Tongue (tissue), 3 donors: ENCODE measurements at places on chromosomes 4 and X.
A peak's percentile ranks its signal among the peaks of the same experiment; 100 is the strongest.

GRCh38 chr4:11537846-11538245, 109.2 kb upstream of the HS3ST1 start:
- DNase-seq: no peak

DNA sequence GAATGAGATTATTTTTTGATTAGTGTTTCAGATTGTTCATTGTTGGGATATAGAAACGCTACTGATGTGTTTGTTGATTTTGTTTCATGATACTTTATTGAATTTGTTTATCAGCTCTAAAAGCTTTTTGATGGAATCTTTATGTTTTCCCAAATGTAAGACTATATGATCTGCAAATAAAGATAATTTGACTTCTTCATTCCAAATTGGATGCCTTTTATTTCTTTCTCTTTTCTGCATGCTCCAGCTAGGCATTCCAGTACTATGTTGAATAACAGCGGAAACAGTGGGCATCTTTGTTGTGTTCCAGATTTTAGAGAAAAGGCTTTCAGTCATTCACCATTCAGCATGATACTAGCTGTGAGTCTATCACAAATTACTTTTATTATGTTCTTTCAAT, 21.8 kb downstream of the SPANXN4 start:
- no peak for DNase-seq

GRCh38 chr4:78336093-78336943, 215.3 kb upstream of the ANXA3 start:
- DNase-seq: peak; percentile 38

GRCh38 chr4:53900271-53900649, 164.1 kb downstream of the CHIC2 start:
- DNase-seq: no peak

GRCh38 chrX:110915111-110915510, 119.5 kb upstream of the CHRDL1 start:
- peak; percentile 53 for DNase-seq

GRCh38 chr4:44162538-44163270, 285.9 kb downstream of the KCTD8 start:
- DNase-seq: no peak

- no peak for DNase-seq
These were observed 388.7 kb downstream of the ADGRL3 start for GRCh38 chr4:61588621-61589402.

DNA sequence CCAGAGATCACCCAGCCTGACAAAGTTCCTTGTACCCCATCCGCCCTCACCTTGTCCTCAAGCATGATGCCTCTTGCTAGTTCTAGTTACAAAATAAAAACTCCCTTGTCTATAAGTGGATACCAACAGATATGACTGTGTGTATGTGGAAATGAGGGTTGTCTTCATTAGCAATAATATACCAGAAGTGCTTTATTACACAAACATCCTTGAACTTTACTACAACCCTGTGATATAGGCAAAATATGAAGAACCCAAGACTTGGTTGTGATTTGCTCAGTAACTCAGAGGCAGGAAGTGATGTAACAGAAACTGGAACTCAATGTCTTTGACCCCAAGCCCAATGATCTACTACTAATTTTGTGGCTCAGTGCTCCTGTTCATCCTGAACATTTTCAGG, 97.6 kb downstream of the AKAP4 start:
- DNase-seq: no peak

DNA sequence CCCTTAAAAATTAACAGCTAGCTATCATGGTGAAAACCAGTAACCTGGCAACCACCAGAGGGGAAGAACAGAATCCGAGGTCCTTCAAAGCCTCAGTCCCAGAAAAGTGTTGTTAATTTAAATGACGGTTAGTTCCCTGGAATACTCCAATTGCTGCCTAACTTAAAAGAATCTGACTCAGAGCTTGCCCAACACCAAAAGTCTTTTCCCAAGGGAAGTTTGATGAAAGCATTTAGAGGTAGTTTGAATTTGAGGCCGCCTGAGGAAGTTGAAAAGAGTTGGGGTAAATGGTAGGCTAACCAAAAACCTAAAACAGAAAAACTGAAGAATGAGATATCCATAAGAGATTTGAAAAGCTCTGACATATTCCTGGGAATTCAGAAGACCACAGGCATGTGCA, 46.6 kb downstream of the IL13RA2 start:
- DNase-seq: no peak

- no peak for DNase-seq
These were observed 351.9 kb downstream of the PCDH18 start for GRCh38 chr4:137180349-137180748.

DNA sequence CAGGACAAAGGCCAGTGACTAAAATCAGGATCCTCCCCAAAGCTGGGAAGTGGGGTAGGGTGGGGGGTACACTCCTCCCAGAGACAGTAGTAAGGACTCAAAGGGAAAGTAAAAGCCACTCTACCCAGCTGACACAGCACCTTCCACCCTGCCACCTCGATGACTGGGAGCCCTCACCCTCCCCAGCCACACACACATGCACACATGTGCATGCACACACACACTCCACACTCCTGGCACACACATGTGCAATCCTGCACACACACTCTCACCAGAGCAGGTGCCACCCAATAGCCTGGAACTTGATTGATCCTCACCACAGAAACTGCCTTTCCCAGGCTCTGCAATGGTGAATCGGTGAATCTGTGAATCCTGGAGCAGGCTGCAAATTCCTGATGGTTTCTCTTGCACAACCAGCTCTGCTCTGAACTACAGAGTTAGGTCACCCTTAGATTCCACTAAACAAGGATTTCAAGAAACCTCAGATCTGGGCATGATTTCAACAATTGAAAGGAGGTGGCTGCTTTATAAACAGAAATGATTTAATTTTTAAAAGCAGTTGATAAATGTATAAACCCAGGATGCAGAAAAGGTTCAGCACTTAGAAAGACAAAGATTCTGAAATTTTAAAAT, 21.5 kb downstream of the AMOT start:
- DNase-seq: no peak
